Activated CD8-positive, alpha-beta T cell treated with anti-CD3 and anti-CD28 coated beads, Interleukin-2, amount 10 ng/mL, durations not matched to agents 7 days and 5 days (primary cell): ENCODE measurements at places on chromosomes 5 and 9.

GRCh38 chr9:121085661-121086060 lies 10.9 kb downstream of the CNTRL start:
- DNase-seq, result no peak

DNA sequence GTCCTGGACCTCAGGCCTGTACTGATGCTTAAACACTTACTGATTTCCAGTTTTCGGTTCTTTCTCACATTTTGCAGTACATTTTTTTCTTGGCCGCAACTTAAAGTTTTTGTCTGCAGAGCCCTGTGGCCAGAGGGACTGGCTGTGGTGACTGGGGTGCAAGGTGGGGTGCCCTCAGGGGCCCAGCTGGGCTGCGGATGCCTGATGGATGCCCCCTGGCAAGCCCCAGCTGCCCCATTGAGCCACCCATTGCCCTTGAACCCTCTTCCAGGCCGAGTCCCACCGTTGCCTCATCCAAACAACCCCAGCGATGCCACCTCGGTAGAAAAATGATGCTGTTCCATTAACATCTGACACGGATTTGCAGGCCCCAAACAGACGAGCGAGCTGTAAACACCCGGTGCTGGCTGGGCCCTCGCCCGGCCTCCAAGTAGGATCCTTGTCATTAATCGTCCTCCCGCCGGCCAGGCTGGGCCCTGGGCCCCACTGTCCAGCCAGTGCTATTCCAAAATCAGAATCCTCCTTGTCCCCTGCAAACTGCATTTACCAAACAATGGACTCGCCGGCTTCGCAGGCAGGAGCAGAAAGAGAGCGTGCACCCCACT lies 107.9 kb downstream of the PHF2 start:
- peak; percentile 9 for DNase-seq

DNA sequence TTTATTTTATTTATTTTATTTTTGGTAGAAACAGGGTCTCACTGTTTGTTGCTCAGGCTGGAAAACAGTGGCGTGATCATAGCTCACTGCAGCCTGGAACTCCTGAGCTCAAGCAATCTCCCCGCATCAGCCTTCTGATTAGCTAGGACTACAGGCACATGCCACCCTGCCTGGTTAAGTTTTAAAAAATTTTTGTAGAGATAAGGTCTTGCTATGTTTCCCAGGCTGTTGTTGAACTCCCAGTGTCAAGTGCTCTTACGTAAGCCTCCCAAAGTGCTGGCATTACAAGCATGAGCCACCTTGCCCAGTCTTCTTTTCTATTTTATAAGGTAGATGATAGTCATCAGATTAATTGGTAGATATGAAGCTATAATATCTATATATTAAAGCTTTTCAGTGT lies 382.7 kb downstream of the CDH12 start:
- no peak for DNase-seq

- DNase-seq, result no peak
Measured at GRCh38 chr9:131525643-131526565, 5.2 kb downstream of the UCK1 start.

- no peak for DNase-seq
Measured at GRCh38 chr9:33254211-33254610, 10.3 kb downstream of the BAG1 start.

- DNase-seq, result no peak
Measured at GRCh38 chr9:13524245-13524644, 244.8 kb upstream of the MPDZ start.

DNA sequence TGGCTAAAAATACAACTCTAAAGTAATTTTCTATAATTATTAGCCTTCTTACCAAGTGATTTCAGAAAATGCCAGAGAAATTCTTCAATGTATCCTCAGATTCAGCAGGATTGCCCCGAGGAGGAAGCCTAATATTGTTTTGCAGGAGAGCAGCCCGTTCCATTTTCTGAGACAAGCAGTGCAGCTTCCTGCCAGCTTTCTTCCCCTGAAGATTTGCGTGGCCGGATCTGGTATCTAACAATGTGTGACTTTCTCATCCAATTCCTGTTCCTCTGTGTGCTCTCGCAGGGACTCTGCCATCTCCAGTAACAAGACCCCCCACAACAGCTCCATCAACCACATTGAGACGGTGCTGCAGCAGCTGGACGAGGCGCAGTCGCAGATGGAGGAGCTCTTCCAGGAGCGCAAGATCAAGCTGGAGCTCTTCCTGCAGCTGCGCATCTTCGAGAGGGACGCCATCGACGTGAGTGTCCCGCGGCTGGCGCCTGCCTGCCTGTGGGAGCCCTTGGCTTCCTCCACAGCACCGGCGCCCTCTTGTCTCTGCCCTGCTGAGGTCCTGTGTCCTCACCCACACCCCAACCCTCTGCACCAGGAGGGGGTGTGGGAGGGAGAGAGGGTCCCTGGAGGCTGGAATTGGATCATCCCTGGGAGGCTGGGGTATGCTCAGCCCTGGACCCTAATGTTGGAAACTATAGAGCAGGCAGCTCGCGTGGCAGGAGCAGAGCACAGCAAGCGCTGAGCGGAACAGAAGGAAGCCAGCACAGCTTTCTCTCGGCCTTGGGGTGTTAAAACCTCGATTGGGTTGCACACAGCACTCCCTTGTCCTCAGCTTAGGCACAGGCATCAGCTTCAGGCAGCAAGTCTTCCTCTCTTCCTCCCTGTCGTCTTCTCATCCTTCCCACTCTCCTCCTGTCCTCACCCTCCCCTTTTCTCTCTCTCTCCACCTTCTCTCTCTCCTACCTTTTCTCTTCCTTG lies 216.2 kb downstream of the TRIO start:
- DNase-seq, result no peak

- DNase-seq, result no peak
Measured at GRCh38 chr9:110115826-110116542, 92.0 kb downstream of the C9orf152 start.

- DNase-seq, result no peak
Measured at GRCh38 chr9:95182854-95183563, 134.5 kb downstream of the FANCC start.

DNA sequence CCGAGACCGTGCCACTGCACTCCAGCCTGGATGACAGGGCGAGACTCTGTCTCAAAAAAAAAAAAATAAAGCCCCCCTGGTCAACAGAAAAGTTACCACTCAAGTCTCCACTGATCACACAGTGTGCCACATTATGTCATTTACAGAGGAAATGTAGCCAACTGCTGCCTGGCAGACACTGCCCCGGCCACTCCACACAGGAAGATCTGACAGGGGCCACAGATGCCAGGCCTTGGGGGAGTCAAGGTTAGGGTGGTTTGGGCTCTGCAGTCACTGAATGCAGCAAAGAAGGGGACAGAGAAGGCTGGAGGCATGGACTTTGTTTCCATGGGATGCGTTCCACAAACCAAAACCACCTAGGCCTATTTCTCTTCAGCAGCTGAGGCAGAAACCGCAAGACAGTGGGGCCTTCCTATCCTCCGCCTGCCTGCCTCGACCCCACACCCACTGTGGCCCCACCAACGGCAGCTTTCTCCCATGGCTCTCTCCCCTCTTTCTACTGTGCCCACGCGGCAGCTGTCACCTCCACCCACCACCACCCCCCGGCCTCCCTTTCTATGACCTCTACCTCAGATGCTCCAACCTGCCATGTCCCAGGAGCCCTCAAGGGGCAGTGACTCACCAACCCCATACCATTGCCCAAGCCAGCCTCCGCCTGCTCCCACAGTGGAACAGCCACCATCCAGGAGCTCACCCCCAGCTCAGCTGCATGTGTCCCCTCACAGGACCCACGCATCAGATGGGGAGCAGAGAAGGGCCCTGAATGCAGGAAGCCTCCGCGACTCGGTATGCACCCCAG lies 12.4 kb downstream of the IPPK start:
- no peak for DNase-seq

DNA sequence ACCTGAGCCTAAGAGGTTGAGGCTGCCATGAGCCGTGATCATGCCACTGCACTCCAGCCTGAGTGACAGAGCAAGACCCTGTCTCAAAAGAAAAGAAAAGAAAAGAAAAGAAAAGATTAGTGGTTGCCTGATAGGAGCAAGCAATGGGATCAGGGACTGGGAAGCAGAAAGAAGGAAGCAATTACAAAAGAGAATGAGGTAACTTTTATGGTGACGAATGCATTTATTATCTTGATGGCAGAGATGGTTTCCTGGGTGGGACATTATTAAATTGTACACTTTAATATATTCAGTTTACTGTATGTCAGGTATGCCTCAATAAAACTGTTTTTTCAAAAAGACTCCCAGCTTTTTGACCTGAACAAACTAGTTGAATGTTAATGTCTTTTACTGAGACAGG lies 7.5 kb upstream of the PFDN1 start:
- no peak for DNase-seq

- DNase-seq, result peak; percentile 7
Measured at GRCh38 chr9:121348221-121348620, 21.8 kb downstream of the STOM start.

DNA sequence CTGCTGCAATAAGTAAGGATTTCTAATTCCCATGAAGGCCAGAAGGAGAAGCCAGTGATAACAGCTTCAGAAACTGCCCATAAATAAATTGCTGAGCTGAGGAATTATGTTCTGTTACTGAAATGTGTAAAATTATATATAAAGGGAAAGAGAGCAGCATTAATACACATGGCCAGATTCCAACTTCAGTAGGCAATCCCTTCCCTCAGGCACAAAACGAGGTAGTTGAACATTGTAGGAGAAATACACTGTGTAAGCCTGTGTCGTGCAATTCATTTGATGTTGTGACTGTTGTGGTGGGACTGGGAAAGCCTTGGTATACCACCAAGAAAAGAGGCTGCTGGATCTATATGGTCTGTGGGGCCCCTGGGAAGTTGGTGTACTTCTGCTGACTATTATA lies 192.9 kb downstream of the WDR70 start:
- DNase-seq, result no peak

- no peak for DNase-seq
Measured at GRCh38 chr9:115135821-115136778, 18.1 kb upstream of the TNC start.

DNA sequence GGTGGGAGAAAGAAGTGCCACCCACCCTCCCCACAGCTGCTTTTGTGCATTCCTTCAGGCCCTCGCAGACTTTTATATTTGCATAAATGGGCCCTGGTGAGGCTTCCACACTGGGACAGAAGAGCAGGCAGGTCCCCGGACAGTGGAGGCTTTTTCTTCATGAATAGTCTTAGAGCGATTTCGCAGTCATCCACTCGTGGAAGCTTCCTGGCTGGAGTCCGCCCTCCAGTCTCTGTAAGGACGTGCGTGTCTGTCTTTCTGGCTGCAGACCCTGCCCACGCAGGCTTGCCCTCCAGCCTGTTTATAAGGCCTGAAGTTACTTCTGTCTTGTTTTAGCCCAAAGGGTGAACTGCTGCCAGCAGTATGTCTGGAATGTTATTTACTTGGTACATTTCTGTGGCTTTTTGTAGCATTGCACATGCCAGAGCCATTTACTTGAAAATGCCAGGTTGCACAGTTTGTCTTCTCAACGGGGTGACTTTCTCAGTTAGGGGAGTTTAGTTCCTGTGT lies 195.7 kb downstream of the AOPEP start:
- DNase-seq, result no peak
